ENCODE measurements at places on chromosomes 2 and 18.

DNA sequence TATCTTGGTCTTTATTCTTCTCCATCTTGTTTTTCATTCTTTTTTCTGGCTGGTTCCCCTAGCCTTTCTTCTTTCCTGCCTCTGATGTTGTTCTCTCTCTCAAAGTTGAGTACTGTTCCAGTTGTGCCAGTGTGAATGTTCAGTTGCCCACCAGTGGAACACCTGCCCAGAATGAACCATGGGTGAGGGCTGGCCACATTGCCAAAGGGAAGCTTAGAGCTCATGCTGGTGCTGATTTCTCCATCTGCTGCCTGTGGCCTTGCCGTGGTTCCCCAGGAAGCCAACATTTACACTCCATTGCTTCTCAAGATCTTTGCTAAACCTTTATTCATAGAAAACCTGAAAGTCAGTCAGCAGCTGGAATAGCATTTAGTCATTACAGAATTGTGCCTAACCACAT, 99.1 kb upstream of the MC2R start:
- DNase-seq, result no peak

DNA sequence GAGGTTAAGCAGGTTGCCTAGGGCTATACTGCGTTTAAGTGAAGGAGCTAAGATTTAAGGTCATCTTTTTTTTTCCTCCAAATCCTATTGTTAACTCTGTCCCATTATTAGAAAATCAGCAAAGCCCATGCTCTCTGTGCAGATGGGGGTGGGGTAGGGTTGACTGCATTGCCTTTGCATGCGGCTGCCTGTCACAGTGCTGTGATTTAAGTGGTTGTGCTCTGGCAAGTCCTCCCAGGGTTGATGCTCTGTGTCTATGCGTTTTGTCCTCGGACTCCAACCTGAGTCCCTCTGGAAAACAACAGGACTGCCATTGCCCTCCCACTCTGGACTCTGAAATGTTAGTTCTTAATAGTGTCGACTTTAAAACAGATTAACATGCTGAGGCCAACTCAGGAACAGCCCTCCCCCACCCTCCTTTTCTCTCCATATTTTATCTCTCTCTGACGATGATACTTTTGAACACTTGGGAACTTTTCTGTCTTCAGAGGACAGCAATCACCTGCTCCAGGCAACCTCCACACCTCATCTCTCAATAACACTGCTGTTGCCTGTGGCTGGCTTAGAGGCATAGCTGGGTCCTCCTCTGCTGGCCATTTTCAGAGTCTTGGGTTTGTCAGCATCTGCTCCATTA, 5.8 kb downstream of the FHOD3 start:
- DNase-seq, result no peak

GRCh38 chr2:26043862-26044696, 10.2 kb downstream of the RAB10 start:
- no peak for DNase-seq

- DNase-seq, result no peak
These were observed 49.8 kb downstream of the PLB1 start for GRCh38 chr2:28545590-28546200.

GRCh38 chr2:232770207-232770606, 6.2 kb downstream of the KCNJ13 start:
- DNase-seq, result no peak

DNA sequence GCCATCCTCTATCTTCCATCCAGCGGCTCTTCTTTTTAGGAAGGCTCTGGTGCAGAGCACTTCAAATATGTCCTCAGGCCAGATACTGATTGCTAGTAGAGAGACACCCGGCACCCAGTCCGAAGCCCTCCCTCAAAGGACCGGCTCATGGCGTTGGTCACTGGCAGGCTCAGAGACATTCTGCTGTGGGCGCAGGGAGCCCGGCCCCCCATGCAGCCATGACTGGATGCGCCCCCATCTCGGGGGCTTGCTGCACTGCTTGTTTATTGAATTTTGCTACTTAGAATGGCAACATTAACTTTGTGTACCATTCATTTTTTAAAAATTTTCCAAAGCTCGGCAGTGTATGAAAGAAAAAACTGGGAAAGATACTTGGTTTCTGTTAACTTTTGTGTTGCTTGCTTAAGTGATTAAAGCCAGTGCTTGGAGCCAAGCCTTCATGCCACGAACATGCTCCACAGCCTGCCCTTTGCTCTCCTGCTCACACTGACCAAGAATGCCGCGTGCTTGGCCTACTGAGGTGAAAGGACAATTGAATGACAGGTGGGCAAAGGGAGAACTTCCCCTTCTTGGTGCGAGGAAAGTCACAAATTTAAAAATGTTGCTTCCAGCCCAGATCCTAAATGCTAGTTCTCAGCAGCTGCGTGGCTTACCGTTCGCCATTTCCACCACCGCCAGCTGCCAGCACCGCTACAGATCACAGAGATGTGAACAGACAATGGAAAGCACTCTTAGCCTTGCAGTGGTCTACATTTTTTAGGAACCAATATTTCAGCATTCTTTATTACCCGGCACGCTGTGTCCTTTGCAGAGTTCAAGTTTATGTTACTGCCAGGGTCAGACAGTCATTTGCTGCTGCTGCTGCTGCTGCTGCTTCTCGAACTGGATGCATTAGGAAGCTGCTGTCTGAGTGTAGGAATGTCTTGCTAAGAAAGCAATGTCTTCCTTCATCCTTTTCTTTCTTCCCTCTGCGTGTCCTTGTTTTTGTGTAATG, 76.7 kb downstream of the FAM210A start:
- DNase-seq, result no peak

Measured in NCI-H1436 treated with DMSO at 0.1 percent for 48 hours (cell line).